ENCODE measurements at places on chromosomes 6 and 20.

GRCh38 chr6:89008001-89008814, 44.8 kb upstream of the RNGTT start:
- no peak for DNase-seq

DNA sequence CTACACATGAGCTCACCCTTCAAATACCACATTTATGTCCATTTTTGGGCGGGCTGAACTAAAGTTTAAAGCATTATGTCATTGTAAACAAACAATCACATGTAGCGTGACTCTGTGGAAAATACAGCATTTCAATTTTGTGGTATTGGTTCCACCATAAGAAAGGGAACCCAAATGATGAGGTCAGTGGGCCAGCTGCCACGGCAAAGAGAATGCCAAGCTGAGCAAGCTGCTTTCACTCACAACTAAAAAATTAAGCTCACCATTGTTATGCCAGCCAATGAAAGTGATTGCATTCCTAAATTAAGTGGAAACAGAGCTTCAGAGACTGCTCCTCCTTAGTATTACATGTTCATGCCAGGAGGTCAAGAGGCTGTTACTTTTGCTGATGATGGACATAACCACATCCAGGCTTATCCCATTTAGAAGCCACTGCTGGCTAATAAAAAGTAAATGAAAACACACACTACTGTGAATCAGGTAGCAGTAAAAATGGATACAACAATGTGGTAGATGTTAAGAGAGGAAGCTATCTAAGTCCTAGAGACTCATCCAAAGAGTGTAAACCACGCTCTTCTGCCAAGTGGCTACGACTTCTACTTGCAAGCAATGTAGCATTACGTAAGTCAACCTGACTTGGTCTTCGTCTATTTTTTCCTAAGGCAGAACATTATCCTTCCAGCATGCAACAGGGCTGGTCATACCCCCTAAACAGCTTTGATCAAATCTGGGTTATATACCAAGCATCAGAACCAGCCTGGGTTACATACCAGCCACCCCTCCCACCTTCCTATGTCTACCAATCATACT, 164.8 kb downstream of the BACH2 start:
- DNase-seq = no peak

DNA sequence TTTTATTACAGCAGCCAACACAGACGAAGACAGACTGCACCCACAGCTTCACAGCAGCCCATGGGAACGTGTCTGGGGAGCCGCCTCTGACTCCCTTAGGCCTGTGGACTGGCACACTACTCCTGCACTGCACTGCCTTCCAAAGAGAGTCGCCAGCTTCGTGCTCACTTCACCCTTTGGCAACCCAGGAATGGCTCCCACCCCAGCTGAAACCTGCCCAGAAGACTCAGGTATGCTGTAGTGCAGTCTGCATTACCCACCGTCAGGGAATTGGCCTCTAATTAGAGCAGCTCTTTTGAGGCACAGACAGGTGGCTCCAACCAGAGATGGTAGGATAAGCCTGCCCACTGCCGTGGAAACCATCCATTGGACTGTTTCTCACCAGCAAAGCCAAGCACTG, 39.9 kb upstream of the FRMD1 start:
- DNase-seq = no peak

DNA sequence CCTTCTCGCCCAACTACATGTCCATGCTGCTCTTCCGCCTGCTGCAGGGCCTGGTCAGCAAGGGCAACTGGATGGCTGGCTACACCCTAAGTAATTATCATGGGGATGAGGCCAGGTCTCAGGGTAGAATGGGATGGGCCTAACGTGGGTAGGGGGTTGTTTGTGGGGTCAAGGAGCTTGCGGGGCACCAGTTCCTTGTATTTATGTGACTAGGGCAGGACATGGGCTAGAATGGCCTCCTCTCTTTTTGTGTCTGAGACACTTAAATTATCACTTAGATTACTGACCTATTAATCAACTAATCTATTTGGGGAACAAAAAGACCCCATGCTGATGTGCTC, 10.7 kb downstream of the SLC22A1 start:
- no peak for DNase-seq
